Omental fat pad (tissue), 4 donors: ENCODE measurements at places on chromosomes 5 and 9. TPM values are rescaled to one million over a fixed set of nuclear protein-coding genes. Genes with fewer than 3 reads are reported as not detected.

DNA sequence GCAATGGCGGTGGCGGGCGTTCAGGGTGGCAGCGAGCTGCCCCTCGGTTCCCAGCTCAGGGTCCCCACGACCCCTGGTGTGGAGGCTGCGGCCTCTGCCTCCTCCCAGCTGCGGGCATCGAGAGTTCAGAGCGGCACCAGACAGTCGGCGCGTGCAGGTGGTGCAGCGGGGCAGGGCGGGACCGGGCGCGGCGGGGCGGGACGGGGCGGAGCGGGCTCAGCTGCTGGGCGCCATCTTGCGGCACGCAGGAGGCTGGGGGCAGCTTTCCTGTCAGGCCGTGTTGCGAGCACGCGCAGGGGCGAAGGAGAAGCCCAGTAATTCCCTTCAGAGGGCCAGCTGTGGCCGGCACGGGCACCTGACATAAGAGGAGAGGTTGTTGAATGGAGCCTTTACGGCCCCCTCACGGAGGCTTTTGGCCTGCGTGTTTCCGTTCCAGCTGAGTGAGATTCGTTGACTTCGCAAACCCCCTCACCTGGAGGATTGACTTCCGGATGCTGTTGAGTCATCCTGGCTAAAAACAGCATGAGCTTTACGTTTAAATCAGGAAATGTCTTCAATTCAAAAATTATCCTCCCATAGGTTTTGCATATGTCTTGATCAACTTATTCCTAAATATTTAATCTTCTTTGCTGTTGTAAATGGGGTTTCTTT is 587 bp downstream of the C5orf47 start:
- no peak for DNase-seq

The IL6ST gene
- total RNA-seq: 555 TPM

The FOXE1 gene
- not detected for total RNA-seq

DNA sequence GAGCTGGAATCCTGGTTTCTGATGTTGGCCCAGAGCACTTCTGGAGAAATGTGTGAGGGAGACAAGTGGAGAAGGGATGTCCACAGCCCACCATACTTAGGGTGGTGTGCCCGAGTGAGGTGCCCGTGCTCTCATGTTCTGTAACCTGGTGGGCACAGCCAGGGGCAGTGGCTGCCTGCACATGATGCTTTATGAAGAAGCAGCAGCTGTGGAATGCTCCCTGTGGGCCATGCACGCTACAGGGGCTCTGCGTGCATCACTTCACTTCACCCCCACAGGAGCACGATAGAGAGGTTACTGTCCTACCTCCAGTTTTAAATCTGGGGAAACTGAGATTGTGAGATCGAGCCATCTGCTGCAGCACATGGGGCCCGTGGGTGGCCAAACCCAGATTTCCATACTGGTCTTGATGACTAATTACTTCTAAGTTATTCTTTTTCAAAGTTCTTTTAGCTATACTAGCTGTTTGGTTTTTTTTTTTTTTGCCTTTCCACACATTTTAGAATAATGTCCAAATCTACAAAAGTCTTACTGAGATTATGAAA is 441.6 kb downstream of the GADD45G start:
- no peak for DNase-seq

The NMUR2 gene
- total RNA-seq: not detected

The SPACA9 gene
- total RNA-seq: 2.9 TPM

- DNase-seq: no peak
These were observed 8.4 kb downstream of the FRRS1L start for GRCh38 chr9:109158651-109159050.

- no peak for DNase-seq
These were observed 23.7 kb downstream of the ACER2 start for GRCh38 chr9:19432473-19432872.

The STPG3 gene
- total RNA-seq: 0.56 TPM

DNA sequence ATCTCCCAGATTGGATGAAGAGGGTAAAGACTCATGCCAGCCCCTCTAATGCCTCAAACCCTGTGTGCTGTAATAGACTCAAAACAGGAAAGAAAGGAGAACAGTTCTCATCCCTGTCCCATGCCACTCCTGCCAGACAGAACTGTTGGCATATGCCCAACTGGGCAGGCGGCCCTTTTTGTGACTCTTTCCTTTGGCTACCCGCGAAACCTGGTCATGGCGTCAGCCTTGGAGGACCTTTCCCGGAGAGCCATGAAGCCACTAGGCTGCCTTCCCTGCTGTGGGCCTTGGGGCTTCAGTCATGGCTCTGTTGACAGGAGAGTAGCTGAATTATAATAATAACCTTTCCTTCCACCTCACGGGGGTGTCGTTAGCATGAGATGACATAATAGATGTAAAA is 75.9 kb upstream of the SEMA6A start:
- no peak for DNase-seq

The RUSC2 gene
- 20.2 TPM for total RNA-seq

DNA sequence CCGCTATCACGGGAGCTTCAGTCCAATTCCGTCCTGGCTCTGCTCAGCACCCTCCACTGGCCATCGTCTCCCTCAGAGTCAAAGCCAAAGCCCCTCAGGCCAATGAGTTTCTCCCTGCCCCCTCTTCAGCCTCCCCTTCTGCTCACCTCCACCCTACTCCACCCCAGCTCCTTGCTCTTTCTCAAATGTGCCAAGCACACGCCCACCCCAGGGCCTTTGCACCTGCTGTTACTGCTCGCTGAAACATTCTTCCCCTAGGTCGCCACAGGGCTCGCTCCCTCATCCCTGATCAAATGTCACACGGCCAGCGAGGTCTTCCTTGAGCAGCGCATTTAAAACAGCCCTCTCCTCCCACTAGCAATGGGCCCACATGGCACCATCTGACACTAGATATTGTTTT is 6.3 kb upstream of the ENG start:
- no peak for DNase-seq

- no peak for DNase-seq
These were observed 68.3 kb downstream of the LPAR1 start for GRCh38 chr9:110969971-110970386.

The BARHL1 gene
- not detected for total RNA-seq

The GALT gene
- 17.2 TPM for total RNA-seq

The GRAMD2B gene
- 19.1 TPM for total RNA-seq

- no peak for DNase-seq
These were observed 52.6 kb upstream of the ARAP3 start for GRCh38 chr5:141734501-141735229.

GRCh38 chr5:10607666-10608073 is 43.8 kb downstream of the ANKRD33B start:
- no peak for DNase-seq

- DNase-seq: no peak
These were observed 234.6 kb downstream of the CACNA1B start for GRCh38 chr9:138112090-138112748.

The GABRP gene
- total RNA-seq: not detected

The CEMIP2 gene
- total RNA-seq: 151 TPM

- DNase-seq: no peak
These were observed 27.2 kb downstream of the SLC35A4 start for GRCh38 chr5:140591747-140592372.

- DNase-seq: no peak
These were observed 29.7 kb downstream of the RLN2 start for GRCh38 chr9:5274770-5275169.

DNA sequence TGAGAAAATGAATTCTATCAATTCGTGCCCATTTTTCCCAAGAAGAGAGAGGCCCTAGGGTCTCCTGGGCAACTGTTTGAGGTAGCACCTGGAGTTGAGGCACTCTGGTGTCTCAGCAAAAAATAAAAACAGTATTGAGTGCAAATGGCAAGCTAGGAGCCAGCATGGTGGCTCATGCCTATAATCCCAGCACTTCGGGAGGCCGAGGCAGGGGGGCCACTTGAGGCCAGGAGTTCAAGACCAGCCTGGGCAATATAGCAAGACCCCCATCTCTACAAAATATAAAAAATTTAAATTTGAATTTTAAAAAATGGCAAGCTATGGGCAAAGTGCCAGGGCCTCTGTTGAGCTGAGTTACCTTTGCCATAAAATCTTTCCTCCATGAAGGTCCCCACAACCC is 136.0 kb downstream of the CDK5RAP2 start:
- DNase-seq: no peak

DNA sequence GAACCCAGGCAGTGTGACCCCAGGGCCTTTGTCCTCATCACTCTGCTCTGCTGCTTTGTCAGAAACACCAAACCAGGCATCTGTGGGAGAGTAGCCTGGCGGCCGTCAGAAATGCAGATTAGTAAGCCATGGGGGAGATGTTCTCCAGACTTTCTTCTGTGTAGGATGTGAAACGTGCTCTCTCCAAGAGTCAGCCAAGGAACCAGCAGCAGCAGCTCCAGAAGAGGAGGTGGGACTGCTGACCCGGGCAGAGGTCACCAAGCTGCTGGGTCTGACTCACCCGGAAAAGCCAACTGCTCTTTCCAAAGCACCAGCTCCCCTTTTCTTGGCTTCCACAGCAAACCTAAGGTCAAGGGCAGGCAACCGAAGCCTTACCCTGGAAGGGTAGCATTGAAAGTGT is 14.4 kb upstream of the ABLIM3 start:
- no peak for DNase-seq

The PHAX gene
- 29.7 TPM for total RNA-seq

GRCh38 chr5:113147101-113147508 is 170.5 kb downstream of the DCP2 start:
- DNase-seq: no peak

GRCh38 chr9:136917902-136918301 is 26.6 kb downstream of the FBXW5 start:
- DNase-seq: no peak

- no peak for DNase-seq
These were observed 11.2 kb downstream of the UBE2QL1 start for GRCh38 chr5:6459896-6460295.

The CDH18 gene
- total RNA-seq: not detected

GRCh38 chr9:95363051-95363841 is 45.7 kb upstream of the FANCC start:
- DNase-seq: no peak

- DNase-seq: no peak
These were observed 102.0 kb upstream of the PTPN3 start for GRCh38 chr9:109600142-109600541.

DNA sequence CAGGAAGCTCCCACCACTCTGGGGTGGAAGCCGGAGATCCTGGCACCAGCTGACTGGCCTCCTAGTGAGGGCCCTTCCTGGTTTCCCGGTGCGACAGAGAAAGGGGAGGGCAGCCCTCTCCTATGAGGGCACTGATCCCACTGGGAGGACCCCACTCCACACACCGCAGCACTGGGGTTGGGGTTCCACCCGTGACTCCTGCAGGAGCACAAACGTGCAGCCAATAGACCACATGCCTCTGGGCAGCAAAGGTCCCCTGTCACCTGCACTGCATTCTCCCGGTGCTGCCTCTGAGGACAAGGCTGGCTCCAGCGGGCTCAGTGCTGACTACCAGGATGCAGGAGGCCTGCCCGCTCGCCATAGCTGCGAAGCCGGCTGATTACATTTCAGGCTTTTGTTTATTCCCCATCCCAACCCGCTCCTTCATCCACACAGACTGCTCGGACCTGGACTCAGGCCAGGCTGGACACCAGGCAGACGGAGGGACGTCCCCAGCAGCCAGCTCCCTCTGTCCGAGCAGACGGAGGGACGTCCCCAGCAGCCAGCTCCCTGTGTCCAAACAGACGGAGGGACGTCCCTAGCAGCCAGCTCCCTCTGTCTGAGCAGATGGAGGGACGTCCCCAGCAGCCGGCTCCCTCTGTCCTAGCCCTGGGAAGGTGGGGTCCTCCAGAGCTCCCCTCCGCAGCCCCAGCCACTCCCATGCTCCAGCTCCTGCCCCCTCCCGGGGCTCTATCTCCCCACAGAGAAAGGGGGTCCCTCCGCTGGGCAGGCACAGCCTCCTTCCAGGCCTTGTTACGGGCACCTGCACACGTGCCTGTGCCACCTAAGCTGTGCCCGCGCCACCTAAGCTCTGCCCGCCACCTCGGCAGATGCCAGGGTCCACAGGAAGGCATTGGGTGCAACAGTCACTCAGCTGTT is 8.8 kb upstream of the CEP72 start:
- DNase-seq: no peak

The PCDHA1 gene
- total RNA-seq: not detected

DNA sequence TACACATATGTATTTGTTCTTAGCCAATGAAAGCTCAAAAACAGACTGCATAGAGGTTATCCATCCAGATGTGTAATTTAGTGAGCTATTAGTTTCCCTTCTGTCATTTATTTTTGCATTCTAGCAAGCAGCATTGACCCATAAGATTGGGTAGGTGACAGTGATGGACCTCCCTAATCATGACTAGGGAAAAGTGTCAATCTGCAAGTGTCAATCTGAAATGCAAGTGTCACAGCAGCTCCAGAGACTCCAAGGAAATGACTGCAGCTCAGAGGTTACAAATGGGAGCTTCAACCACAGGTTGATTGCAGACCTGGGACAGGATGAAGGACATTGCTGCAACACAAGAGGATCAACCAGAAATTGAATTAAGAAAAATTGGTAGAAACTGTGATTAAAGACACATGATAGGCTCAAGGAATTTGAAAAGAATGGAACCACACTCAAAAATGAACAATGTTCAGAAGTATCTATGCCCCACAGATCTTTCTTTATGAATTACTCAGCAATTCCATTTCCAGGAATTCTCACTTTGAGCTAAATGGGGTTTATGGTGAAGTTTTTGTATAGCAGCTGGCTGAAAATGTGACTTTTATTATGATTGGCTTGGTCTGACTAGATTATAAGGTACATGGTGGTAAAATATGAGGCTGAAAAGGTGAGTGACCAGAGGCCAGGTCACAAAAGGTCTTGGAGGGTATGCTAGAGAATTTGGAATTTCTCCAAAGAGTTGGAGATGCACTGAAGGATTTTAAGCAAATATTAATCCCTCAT is 59.6 kb upstream of the HTR4 start:
- DNase-seq: no peak

DNA sequence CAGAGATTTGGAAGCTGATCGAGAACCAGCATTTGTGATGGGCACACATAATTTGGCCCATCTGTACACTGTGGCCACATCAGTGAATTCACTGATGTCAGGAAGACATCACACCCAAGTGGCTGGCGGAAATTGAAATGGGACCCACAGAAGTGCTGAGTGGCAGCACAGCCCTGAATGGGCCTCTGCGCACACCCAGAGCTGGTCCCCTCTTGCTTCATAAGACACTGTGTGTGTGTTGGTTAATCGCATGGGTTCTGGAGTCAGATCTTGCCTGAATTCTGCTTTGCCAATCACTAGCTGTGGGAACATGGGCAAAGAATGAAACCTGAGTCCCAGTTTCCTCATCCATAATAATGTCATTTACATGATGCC is 72.2 kb downstream of the PCSK5 start:
- no peak for DNase-seq

The HCN1 gene
- 0.13 TPM for total RNA-seq
